ENCODE measurements at places on chromosomes 2 and 18.
A peak's percentile ranks its signal among the peaks of the same experiment; 100 is the strongest.

- no peaks in the 10 kb centered on the region for H3K27me3 ChIP-seq
- H3K36me3 ChIP-seq = peaks cover 4% of the 10 kb centered on the region
- no peak overlapping the region for H3K4me3 ChIP-seq
- DNase-seq = no peak
- peak overlapping the region; percentile 49 for H3K27ac ChIP-seq
These were observed 115.3 kb upstream of the ITGB6 start for GRCh38 chr2:160315337-160315736.

DNA sequence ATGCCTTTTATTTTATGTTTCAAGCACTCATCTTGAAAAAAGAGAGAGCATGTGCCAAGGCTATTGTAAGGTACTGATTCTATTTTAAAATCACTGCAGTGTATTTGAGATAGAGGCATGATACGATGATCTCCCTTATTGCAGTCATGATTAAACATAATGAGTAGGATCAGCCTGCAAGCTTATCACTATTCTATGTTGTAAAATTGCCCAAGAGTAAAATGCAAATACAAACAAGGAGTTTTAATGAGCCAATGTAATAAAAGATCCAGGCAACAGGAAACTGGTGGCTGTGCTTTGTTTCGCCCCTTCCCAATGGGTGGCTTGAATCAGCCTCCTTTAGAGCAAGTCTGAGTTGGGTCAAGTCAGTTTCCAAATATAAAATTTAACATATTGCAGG is 116.4 kb upstream of the RBMS1 start:
- peaks cover 9% of the 10 kb centered on the region for H3K4me1 ChIP-seq
- H3K27ac ChIP-seq = no peak overlapping the region
- H3K4me3 ChIP-seq = no peak overlapping the region

GRCh38 chr2:189152483-189152882 is 27.1 kb downstream of the COL5A2 start:
- H3K27ac ChIP-seq = no peak overlapping the region
- DNase-seq = no peak

- no peak for DNase-seq
- H3K27me3 ChIP-seq = peaks cover 27% of the 10 kb centered on the region
- H3K4me3 ChIP-seq = no peak overlapping the region
- peaks cover 17% of the 10 kb centered on the region for H3K4me1 ChIP-seq
These were observed 49.6 kb upstream of the RMDN2 start for GRCh38 chr2:37875403-37875906.

GRCh38 chr2:156489750-156490465 is 53.7 kb downstream of the GPD2 start:
- DNase-seq = no peak
- no peak overlapping the region for H3K4me3 ChIP-seq
- no peak overlapping the region for H3K27ac ChIP-seq
- peaks cover 19% of the 10 kb centered on the region for H3K4me1 ChIP-seq
- H3K36me3 ChIP-seq = peaks cover 4% of the 10 kb centered on the region
